Eye (tissue), 1 donor: ENCODE measurements at places on chromosomes 4 and X.

GRCh38 chr4:123050018-123050417 is 127.6 kb upstream of the NUDT6 start:
- DNase-seq, result no peak

GRCh38 chr4:130403221-130403620 is 1307.3 kb downstream of the C4orf33 start:
- DNase-seq, result no peak

DNA sequence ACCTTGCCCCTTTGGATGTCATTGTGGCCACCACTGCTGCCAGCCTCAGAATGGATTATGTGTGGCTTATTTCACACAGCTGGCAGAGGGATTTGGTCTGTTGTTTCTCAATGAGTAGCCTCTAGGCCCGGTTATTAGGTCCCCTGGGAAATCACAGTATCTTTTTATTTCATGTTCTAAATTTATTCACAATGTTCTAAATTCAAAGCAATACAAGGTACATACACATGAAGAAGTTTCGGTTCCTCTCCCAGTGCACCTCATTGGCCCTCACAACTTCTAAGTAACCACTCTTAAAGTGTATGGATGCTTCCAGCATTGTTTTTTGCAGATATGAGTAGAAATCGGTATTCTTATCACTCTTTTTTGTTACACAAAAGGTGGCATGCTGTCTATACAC is 262.7 kb downstream of the RCHY1 start:
- no peak for DNase-seq

DNA sequence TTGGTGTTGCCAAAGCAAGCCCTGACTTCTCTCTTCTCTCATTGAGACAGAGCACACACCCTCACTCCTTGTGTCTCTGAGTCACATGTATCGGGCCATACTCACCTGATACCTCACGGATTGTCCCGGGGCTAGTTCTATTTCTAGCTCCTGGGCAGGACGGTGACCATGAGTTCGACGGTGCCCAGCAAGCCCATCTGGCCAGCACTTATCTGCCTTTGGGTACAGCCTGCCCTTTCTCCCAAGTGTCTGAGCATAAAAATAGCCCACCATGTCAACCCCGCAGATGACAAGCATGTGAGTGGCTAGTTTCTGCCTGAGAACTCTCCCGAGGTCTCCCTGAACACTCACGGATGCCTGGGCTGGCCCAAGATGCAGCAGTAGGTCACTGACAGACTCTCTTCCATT is 158.5 kb downstream of the DHRSX start:
- no peak for DNase-seq

DNA sequence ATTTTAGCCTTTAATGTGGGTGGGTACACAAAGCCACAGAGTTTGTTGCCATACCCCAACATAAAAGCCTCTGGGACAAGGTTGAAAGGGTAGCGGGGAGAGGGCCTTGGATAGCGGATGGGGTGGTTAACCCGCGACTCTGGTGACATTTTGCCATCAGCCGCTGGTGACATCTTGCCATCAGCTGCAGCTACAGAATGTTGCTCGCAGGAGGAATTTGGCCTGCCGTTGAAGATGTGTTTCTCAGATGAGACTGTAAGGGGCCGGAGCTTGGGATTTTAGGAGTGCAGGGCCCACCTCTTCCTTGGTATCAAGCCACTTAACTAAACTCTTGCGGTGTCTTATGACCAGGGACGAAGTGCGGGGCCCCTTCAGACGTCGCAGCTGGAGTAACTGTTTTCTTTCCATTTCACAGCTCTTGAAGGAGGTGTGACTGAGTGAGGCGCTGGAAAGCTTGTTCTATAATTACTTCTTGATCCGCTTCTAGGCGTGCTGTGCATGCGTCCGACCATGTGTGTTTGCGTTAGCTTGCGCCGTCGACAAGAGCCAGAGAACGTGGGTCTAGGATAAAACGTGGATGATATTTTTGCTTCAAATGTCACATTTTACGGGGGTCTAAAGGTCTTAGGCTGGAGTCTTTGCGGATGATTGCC is 820 bp upstream of the RASL11B start:
- no peak for DNase-seq

GRCh38 chrX:101999644-102000539 is 68.1 kb upstream of the ZMAT1 start:
- peak; percentile 0 for DNase-seq

DNA sequence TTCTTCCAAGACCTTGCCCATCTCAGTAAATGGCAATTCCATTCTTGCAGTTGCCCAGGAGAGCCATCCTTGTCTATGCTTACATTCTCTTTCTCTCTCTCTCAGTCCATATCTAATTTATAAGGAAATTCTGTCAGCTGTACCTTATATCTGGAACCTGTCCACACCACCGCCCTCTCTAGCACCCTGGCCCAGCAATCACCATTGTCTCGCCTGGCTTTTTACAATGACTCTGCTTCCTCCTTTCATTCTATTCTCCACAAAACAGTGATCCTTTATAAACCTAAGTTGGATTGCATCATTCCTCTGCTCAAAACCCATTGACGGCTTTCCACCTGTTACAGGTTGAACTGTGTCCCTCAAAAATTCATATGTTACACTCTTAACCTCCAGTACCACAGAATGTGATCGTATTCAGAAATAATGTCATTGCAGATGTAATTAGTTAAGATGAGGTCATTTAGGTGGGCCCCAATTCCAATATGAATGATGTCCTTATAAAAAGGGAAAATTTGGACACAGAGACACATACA is 31.3 kb downstream of the APBB2 start:
- no peak for DNase-seq

DNA sequence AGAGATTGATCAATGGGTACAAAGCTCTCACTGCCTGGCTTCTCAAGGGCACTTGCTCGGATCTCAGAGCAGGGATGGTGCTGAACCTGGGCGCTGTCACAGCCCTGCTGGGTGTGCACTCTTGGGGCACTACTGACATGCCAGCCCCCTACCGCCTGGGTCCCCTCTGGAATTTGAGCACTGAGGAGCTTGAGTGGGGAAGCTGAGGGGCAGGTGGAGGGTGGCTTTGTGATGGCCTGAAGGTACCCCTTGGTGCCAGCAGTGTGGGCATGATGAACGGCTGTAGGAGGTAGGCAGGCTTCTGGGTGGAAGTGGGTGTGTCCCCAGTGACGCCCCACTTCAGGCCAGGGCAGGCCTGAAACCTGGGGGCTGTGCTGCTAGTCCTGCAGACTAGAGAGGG is 379.1 kb upstream of the GRID2 start:
- no peak for DNase-seq

GRCh38 chrX:47796433-47796906 is 40.2 kb upstream of the ZNF81 start:
- no peak for DNase-seq

DNA sequence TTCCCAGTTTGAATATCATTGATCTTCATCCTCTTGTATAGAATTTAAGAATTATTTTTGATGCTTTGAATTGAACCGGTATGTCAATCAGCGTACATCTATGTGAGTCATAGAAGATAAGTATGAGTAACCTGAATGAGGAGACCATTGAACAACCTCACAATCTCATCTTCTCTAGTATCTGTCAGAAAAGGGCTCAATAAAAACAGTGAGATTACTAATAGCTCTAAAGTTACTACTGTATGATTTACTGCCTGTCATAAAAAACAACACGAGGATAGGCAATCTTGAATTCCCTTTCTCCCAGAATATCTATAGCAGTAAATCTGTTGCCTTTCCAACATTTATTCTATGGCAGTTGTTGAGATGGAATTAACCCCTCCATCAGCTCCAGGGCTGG is 36.1 kb downstream of the PHOX2B start:
- no peak for DNase-seq

DNA sequence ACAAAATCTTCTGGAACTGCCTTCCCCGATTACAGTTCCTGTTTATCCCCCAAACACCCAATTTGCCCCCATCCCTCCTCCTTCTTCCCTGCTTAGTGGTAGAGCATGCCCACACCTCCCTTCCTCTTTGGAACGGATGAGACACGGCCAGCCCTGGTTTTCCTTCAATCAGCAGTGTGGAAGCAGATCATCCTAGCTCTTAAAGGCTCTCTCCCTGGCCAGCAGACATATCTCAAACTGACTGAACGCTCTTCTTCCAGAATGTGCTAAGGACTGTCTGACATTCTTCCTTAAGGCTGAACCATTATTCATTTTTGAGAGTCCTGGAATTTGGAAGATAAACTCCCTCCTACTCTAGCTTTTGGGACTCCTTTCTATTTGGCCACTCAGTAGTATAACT is 161.1 kb downstream of the TRIML1 start:
- DNase-seq, result no peak

DNA sequence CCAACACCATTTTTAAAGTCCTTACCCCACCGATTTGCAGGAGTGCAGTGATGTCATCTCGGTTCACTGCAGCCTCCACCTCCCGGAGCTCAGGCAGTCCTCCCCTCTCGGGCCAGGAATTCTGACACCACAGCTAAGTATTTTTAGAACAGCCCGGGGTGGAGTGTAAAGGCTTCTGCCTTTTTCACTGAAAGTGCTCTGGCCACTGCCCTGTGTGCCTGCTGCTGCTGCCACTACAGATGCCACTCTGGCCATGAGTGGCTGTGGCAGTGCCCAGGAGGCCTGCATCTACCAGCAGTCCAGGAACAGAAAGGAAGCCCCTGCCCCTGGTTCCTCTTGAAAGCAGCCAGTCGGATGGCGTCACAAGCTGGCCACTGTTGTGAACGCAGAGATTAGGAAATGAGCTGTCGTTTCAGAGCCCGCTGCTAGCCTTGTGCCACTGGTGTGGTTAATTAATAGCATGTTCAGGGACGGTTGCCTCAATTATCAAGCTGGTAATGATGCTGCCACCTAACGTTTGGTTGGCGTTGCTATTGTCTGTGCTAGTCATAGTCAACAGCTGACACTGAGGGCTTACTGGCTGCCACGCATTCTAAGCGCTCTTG is 23.6 kb upstream of the TBC1D14 start:
- peak; percentile 71 for DNase-seq

DNA sequence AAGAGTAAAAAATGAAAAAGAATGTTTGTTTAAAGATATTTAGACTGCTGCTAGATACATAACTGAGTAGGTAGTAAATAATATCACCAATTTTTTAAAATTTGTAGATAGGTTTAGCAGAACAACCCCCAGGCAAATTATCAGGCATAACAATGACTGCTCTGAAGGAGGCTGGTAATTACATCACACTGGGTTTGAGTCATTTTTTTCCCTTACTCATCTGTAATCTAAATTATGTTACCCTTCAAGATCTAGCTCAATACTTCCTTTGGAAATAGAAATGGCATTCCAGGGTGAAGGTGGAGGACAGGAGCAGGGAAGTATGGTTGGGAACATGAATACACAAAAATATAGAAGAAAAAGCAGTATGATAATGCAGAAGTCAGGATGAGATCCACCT is 431.6 kb upstream of the MAOA start:
- DNase-seq, result no peak

- no peak for DNase-seq
These were observed 35.9 kb upstream of the CXorf38 start for GRCh38 chrX:40683245-40683644.

GRCh38 chr4:48366611-48367010 is 25.3 kb downstream of the SLAIN2 start:
- no peak for DNase-seq

GRCh38 chr4:74793757-74794381 is 454 bp downstream of the BTC start:
- DNase-seq, result peak; percentile 79

DNA sequence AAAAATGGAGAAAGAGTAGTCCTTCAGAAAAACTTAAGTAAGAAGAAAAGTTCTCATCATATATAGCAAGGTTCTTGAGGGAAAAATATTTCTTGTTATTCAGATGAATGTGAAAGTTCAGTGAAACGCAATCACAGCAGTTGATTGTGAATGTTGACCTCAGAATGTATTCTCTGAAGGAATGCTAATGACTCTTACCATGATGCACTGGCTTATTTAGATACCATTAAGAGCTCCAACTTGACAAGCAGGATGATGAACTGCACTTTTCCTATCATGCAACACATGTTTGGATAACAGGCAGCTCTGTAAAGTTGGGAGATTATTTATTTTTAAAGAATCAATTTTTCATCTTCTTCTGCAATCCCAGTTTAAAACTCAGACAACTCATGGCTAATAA is 115.5 kb upstream of the MYOZ2 start:
- DNase-seq, result no peak

- peak; percentile 18 for DNase-seq
These were observed 115.1 kb downstream of the PHEX start for GRCh38 chrX:22147214-22147613.

- no peak for DNase-seq
These were observed 13.9 kb upstream of the GABRB1 start for GRCh38 chr4:47017494-47017893.

DNA sequence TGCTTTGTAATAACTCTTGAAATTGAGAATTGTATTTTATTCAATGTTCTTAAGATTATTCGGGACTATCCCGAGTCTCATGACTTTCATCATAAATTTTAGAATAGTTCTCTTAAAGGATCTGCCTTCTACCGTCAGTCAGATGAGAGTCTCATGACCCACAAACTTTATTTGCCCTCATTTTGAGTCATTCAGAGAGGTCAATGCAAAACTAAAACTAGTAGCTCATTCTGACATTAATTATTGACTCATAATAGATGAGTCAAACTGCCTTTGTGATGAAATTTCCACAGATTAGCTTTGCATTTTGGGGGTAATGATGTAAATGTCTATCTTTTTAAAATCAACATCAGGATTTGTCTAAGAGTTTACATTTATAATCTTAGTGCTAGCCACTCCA is 1527.3 kb downstream of the TECRL start:
- DNase-seq, result no peak

DNA sequence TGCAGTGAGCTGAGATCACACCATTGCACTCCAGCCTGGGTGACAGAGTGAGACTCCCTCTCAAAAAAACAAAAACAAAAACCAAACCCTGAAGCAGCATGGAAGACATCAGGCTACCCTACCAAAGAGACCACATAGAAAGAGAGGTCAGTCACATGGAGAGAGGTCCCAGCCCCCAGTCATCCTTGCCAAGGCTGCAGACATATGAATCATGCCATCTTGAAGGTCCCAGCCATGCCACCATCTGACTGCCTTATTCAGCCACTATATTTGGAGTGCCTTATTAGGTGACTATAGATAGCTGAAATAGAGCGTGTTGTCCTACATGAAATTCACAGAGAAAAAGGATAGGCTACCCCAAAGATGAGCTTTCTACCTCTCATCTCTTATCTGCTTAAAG is 48.2 kb downstream of the SPINK2 start:
- DNase-seq, result no peak

DNA sequence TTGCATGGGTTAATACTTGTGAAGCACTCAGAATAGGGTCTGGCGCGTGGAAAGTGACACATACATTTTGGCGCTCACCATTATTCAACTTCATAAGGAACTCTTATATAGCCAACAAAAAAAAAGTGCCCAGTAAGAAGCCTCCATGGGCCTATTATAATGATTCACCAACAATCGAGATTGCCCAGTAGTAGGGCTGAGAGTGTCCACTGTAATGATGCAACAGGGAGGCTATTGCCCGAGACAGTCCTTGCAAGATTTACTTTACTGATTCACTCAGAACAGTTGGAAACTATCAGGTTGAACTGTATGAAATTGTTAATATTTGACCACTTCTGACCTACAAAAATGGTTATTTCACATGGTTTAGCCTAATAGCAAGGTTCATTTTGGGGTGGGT is 86.0 kb downstream of the PJA1 start:
- no peak for DNase-seq

GRCh38 chr4:146462251-146462650 is 59.5 kb downstream of the SLC10A7 start:
- DNase-seq, result no peak
